ENCODE measurements at places on chromosomes 2 and 18.

GRCh38 chr18:25658476-25658875, 306.5 kb upstream of the ZNF521 start:
- DNase-seq: no peak

GRCh38 chr2:75317802-75318201, 118.5 kb upstream of the TACR1 start:
- DNase-seq: no peak

DNA sequence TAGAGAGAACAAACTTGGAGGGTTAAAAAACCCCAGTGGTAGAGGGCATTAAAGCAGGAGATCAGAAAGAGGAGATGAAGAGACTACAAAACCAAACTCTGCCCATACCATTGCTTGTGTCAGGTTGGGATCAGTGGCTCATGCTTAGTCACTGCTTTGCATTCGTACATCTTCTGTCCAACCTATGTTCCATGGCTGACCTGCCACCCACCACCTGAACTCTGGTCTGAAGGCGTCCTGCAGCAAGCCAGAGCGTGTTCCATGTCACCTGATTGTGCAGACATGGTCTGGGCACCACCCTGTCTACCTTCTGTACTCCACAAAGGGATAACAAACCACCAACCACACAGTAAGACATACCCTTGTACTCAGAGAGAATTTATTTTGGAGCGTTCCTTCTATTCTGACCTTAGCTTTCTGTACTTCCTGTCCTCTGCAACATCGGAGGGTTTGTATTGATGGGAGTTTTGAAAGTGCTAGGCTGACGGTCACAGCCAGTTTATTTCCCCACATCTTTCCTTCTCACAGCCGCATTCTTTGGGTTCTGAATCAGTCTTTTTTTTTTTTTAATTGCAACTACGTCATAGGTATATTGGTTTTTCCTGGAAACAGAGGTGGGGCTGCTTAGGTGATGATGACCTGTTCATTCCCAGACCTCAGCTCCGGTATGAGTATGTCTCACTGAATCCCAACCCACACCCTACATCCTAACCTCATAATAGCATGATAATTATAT, 88.3 kb downstream of the SOWAHC start:
- no peak for DNase-seq

DNA sequence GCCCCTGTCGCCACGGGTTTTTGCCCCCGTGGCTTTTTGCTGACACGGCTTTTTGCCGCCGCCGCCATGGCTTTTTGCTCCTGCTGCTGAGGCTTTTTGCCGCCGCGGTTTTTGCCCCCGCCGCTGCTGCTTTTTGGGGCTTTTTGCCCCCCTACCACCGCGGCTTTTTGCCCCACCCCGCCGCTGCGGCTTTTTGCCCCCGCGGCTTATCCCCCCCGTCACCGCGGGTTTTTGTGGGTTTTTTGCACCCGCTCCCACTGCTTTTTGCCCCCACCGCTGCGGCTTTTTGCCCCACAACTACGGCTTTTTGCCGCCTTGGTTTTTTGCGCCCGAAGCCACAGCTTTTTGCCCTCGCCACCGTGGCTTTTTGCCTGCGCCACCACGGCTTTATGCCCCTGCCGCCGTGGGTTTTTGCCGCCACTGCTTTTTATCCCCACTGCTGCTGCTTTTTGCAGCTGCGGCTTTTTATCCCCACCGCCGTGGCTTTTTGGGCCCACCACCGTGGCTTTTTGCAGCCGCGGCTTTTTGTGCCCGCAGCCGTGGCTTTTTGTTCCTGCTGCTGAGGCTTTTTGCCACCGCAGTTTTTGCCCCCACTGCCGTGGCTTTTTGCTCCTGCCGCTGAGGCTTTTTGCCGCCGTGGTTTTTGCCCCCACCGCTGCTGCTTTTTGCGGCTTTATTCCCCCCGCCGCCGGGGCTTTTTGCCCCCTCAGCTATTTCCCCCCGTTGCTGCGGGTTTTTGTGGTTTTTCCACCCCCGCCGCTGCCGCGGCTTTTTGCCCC, 2798.0 kb upstream of the TEKT4 start:
- peak; percentile 4 for DNase-seq

- no peak for DNase-seq
These were observed 8.5 kb downstream of the SPEG start for GRCh38 chr2:219443016-219443696.

- DNase-seq: no peak
These were observed 58.8 kb upstream of the ANKRD44 start for GRCh38 chr2:197369228-197369932.

DNA sequence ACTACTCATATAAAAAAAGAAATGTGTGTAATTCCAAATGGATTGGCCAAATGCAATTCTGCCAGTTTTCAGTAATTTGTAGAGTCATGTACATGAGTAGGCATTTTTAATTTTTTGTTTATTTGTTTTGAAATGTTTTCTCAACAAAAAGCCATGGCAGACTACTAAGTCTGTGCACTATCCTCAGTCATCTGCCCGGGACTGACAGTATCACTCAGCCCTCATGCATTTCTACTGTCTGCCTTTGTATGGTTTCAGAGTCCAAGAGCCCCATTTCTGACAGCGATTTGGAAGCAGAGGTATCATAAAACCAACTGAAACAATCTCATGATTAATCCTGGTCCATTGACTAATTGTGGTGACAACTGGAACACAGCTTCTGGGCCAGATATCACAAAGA, 109.9 kb upstream of the NYAP2 start:
- DNase-seq: no peak

DNA sequence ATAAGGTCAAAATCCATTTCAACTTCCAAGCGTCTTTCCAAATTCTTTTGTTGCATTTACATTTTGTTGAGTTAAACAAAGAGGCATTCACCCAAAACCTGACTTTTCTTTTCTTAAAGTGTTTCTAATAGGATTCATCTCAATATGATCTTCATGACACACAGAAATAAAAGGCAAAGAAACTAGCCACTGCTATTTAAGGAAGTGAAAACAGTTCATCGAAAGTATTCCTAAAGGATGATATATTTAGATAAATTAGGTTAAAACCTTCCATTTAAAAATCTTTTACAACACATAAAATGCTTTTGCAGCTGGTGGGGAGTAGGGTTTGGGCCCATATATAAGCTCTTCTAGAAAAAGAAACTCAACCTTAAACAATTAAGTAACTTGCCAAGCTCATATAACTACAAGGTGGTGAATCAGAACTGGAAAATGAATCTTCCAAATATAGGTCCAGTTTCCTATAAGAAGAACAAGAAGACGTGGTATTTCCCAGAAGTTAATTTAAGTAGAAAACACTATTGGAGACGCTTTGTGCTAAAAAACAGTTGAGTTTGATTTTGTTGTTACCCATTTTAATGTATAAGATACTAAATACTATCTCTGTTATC, 336.0 kb upstream of the HNRNPA3 start:
- DNase-seq: no peak

DNA sequence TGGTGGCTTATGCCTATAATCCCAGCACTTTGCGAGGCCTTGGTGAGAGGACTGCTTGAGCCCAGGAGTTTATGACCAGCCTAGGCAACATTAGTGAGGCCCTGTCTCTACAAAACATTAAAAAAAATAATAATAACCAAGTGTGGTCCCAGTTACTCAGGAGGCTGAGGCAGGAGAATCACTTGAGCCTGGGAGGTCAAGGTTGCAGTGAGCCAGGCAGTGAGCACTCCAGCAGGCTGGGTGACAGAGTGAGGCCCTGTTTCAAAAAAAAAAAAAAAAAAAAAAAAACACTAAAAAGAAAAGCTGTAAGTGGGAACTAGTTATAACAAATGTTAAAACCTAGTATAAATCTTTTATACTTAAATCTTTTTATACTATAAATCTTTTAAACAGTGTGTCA, 146.2 kb upstream of the ITGA4 start:
- no peak for DNase-seq

- no peak for DNase-seq
These were observed 32.7 kb downstream of the TNP1 start for GRCh38 chr2:216827073-216827720.

GRCh38 chr2:46200100-46200690, 97.0 kb upstream of the EPAS1 start:
- DNase-seq: no peak

DNA sequence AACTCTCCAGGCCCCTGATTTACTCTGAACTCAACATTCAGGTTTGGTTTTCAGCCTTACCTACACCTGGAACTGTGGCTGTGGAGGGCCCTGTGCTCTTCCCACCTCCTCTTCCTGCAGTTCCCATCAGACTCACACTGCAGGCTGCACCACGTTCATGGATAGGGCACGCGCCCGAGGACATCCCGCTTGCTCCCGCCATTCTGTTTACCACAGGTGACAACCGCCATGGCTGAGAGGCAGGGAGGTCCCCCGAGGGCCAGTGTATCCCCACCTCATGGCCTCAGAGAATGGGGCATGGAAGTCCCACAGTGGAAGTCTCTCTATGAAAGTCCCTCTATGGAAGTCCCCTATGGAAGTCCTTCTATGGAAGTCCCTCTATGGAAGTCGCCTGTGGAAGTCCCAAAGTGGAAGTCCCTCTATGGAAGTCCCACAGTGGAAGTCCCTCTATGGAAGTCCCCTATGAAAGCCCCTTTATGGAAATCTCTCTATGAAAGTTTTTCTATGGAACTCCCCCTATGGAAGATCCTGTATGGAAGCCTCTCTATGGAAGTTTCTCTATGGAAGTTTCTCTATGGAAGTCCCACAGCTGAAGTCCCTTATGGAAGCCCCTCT, 358.4 kb upstream of the SALL3 start:
- DNase-seq: no peak

DNA sequence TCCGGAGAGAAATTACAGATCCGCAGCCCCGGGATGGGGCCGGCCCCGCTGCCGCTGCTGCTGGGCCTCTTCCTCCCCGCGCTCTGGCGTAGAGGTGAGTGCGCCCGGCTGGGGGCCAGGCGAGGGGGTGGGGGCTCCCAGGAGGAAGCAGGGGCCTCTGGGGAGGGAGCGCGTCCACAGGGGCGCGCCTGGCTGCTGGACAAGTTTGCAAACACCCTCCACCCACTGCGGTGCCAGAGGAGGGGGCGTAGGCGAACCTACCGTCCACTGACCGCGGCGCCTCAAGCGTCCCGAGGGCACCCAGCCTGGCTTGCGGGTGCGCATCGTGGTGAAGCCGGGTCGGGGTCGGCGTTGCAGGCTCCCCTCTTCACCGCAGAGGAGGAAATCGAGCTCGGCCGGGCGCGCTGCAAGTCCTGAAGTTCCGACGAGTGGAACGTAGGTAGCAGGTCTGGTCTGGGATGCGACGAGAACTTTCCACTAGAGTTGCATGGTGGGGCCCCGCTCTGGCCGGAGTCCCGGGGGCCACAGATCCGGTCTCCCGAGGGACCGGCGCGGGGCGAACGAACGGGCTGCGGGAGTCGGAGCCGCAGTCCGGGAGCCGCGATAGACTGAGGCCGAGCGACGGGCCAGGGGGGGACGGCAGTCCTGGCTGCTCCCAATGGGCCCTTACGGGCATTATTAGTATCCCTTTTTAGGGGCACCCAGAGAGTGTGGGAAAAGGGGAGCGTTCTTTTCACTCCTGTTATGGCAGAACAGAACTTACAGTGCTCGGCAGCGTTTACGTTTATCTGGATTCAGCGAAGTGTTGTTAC, 502 bp downstream of the MERTK start:
- DNase-seq: no peak

GRCh38 chr2:161090411-161090810, 69.8 kb upstream of the TANK start:
- no peak for DNase-seq

DNA sequence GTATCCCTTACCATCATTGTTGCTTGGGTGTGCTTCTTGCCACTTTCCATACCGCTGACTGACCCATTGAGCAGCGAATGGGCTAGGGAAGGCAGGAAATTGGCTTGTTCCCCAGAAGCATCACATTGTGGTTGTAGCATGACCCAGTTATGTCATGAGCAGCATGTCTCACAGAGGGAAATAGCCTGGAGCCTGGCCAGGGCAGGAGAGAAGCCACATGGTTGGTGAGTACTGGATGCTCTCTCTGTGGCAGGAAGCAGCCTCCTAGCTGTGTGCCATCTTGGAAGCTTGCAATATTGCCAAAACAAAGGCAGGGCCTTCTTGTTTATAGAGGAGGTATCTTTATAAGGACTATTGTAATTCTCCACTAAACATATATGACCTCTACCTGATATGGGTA, 482.6 kb downstream of the PIK3C3 start:
- DNase-seq: no peak

GRCh38 chr18:8937160-8938094, 165.1 kb upstream of the NDUFV2 start:
- DNase-seq: no peak

GRCh38 chr18:32469691-32470459, 807 bp downstream of the GAREM1 start:
- peak; percentile 39 for DNase-seq

DNA sequence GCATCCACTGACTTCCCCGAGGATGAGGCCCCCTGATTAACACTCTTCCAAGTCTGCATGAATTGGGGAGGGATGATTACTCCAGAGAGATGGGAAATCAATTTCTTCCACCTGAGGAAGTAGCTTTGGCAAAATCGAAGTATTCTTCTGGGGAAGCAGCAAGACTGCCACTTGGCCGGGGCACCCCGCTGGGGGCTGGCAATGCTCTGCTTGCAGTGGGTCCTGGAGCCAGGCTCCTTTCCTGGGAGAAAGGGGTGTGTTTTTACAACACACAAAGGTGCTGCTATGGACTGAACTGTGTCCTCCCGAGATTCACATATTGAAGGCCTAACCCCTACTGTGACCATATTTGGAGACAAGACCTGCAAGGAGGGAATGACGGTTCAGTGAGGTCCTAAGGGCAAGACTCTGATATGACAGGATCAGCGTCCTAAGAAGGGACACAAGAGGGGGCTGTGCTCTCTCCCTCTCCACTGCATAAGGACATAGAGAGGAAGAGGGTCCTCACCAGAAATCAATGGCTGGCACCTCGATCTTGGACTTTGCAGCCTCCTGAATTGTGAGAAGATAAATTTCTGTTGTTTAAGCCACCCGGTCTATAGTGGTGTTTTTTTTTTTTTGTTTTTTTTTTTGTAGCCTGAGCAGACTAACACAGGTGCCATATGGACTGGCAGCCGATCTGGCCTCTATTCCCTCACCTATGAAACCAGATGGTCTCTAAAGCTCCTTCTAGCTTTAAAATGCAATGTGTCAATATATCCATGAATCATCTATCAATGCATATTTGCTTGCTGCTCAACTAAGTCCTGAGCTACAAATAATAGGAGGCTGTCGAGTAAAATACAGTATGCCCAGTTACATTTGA, 3.6 kb upstream of the SMARCAL1 start:
- DNase-seq: no peak

DNA sequence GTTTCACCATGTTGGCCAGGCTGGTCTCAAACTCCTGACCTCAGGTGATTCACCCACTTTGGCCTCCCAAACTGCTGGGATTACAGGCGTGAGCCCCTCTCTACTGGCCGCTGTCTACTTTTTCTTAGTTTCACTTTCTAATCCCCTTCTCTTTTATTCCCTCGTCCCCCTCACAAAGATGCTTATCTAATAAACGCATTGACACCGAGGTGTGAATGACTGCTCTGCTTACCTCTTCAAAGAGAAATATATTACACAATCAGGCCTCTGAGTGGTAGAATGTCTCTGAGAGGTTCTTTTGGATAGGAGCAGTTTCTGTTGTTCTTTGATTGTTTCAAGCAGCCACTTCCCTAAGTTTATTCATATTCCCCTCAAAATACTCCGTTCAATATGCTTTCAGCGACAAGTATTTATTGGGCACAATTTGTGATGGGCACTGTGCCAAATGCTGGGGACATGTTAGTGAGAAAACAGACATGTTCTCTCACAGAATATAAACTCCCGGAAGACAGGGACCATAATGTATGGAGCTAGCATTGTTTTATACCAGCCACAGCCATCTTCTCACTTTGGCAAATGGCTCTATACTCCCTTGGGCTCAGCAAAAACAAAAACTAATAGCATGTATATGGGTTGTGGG, 34.7 kb upstream of the RAPH1 start:
- DNase-seq: no peak

Measured in uterus (tissue), 4 donors.